Inflammatory macrophage treated with lipopolysaccharide for 4 hours (primary cell): ENCODE measurements at places on chromosomes 1 and 21.

DNA sequence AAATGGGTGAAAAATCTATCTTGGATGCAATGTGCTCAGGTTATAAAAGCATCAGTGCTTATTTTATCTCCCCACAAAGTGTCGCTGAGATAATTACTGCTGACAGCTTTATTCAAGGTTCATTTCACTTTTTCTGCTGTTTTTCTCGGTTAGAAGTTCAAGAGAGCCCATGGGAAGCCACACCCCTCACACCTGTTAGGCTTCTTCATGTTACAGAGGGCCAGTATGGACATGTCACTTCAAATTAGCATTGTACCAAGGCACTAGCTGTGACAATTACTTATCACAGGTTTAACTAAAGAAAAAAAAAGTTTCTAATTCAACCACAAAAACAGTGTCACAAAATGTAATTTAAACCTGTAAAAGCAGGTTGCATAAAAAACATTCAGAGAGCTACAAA lies 187.3 kb upstream of the DMRTA2 start:
- no peak for DNase-seq

- DNase-seq, result no peak
Observed at GRCh38 chr21:36839123-36839522, 127.3 kb downstream of the HLCS start.

GRCh38 chr1:7524341-7525337 lies 246.5 kb upstream of the VAMP3 start:
- no peak for DNase-seq

DNA sequence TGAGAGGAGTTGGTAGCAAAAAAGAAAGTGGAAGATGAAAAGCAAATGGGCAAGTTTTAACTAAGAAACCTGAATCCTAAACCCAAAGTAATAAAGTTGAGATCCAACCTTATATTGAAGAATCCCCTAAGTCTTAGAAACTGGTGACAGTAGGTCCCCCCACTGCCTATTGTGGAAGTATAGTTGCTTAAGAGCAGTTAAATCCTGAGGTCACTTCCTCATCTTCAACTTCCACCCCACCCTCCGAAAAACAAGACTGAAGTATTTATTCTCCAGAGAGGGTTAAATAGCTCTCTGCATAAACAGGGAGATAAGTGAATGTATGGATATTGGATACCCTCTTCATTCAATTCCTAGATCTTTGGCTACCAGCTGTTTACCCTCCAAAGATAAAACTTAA lies 3.3 kb upstream of the DSTYK start:
- peak; percentile 71 for DNase-seq

DNA sequence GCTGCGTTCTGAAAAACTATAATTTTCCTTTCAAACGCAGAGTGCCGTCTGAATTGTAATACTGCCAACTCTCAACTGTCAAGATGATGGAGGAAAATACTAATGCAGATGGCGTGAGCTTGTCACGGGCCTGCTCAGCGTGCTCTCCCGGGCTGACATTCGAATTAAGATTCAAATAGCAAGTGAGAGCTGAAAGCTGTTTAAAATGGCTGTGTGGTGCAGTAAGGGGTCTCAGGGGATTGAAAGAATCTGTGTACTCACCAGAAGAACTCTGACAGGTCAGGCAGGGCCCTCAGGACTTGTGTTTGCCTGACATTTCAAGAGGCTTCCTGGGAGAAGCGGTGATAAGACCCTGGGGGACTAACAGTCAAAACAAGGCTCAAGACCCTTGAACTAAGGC lies 33.1 kb downstream of the ZMYND12 start:
- DNase-seq, result no peak

GRCh38 chr1:55334797-55335196 lies 119.6 kb upstream of the USP24 start:
- no peak for DNase-seq

- no peak for DNase-seq
Observed at GRCh38 chr1:8980656-8981055, 35.0 kb downstream of the CA6 start.

DNA sequence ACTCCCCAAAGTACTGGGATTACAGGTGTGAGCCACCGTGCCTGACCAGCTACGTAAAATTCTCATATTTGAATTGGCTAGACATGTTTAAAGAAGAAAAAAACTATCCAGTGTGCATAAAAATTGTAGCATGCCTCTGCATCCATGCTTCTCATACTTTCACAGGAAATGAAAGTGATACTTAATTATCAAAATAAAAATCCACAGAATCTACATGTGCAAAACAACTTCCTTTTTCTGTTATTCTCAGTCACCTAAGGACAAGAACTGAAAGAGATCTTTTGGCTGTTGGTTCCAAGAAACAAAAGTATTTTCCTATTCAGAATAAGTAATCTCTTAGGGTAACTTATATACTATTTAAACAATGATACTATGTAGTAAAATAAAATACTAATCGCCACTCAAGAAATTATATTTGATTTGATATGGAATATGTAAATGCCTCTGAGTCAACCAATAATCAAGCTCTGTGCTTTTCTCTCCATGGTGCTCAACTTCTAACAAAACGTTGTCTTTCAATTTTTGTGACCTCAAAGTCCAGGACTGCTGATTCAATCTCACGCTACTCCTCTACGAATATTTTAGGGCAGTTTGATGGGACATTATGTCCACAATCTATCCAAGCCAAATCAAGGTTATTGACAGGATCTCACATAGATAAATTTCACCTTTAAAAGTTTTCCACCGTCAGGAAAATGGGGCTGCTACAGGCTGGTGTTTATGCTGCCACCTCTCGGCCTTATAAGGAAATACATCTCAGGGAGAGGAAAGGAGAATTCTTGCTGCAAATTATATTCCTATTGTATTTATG lies 102.7 kb downstream of the ZNF281 start:
- peak; percentile 83 for DNase-seq

DNA sequence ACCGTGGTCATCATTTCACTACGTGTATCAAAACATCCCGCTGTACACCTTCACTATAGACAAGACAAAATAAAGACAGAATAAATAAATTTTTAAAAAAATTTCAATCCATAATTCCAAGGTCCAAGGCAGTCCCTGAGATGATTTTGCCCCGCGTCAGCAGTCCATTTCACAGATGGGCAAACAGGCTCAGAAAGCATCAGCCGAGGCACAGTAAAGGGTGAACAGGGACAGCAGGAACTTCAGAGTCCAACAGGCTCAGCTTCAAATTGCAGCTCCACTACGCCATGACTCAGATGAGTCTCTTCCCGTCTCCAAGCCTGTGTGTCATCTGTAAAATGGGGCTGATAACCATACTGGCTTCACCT lies 15.0 kb downstream of the MATN1 start:
- no peak for DNase-seq

GRCh38 chr1:162206749-162207635 lies 137.5 kb downstream of the NOS1AP start:
- DNase-seq, result no peak

- DNase-seq, result peak; percentile 74
Observed at GRCh38 chr1:59046730-59047157, 250.2 kb upstream of the FGGY start.

- no peak for DNase-seq
Observed at GRCh38 chr1:10915594-10915993, 96.9 kb upstream of the TARDBP start.

DNA sequence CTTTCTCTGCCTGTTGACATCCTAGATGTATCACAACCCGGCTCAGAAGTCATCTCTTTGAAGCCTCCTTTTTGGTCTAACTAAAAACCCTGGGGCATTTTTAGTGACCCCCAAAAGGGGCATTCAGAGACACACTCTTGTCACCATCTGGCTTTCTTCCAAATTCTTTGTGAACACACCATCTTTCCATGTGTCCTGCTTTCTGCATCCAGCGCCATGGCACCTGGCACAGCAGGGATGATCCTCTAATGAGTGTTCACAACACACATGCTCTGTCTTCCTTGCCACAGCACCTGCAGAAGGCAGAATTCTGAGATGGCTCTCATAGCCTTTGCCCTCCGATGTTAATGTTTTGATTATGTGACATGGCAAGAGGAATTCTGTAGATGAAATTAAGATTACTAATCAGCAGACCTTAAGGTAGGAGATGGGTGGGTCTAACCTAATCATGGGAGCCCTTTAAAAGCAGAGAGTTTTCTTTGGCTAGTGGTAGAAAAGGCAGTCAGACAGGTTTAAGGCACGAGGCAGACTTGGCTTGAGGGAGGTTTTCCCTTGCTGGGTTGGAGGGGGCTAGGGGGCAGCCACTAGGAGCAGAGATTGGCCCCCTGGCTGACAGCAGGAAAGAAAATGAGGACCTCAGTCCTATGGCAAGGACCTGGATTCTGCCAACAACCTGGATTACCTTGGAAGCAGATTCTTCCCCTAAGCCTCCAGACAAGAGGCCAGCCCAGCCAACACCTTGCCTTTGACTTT lies 4.9 kb upstream of the TMEM61 start:
- no peak for DNase-seq

GRCh38 chr1:1293263-1294249 lies 13.3 kb downstream of the SCNN1D start:
- DNase-seq, result no peak

DNA sequence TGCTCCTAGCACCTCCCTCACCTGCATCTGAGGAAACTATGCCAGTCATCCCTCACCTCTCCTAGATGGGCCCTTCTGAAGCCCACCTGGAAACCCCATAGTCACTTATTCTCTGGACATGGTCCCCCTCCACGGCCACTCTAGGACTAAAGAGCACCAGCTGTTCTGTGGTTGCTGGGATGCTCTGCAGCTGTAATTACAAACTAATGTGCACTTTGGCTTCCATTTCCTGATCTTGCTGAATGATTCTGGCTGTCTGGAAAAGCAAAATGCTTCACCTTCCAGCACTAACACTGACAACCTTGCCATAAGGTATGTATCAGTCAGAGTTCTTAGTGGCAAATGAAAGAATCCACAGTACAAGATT lies 48.7 kb upstream of the PSEN2 start:
- DNase-seq, result no peak

DNA sequence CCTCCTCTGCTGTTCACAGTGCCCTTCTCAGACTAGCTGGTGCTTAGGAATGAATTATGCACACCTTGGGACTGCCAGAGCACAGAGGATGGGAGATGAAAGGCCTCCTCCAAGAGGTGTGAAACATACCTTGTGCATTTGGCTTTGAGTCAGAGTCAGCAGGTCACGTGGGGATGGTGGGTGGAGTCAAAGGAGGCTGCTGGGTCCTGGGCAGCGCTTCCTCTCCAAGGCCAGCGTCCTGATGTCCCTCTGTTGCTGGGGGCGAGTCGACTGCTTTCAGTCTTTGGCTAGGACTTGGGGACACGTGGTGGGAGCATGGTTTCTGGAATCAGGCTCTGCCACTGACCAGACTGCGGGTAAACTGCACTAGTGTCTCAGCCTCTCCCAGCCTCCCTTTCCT lies 91.2 kb downstream of the AJAP1 start:
- no peak for DNase-seq

GRCh38 chr1:234611225-234611846 lies 1.4 kb upstream of the IRF2BP2 start:
- peak; percentile 62 for DNase-seq

- DNase-seq, result no peak
Observed at GRCh38 chr1:205279986-205280385, 41.6 kb downstream of the NUAK2 start.

DNA sequence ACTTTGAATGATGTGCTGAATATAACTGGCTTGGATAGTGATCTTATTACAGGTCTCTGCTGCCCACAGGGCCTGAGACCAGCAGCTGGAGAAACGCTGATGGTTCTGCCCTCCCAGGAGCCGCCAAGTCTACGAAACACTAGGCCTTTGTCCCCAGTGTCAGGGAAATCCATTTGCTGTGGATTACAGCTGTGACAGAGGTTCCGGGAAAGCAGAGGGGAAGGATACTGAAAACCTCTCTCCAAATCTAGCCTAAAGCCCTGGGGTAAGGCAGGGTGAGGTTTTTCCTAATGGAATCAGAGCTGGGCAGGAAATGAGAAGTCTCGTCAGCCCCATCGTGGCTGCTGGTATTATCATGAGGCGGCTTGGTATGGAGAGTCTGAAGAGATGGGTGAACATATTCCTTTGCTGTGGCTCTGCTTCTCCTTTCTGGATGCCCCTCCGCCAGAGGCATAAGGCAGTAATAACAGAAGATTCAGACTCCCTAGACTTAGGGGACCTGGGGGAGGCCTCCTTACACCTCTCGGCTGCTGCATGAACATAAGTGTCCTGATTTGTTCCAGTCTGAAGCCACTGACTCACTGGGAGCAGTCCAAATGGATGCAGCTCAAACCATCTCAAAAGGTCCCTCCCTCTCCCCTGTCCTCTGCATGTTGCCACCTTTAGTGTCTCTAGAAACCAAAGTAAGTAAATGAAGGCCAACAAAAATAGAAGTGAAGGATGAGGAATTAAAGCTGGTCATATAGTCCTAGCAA lies 48.1 kb downstream of the PHC2 start:
- DNase-seq, result no peak

DNA sequence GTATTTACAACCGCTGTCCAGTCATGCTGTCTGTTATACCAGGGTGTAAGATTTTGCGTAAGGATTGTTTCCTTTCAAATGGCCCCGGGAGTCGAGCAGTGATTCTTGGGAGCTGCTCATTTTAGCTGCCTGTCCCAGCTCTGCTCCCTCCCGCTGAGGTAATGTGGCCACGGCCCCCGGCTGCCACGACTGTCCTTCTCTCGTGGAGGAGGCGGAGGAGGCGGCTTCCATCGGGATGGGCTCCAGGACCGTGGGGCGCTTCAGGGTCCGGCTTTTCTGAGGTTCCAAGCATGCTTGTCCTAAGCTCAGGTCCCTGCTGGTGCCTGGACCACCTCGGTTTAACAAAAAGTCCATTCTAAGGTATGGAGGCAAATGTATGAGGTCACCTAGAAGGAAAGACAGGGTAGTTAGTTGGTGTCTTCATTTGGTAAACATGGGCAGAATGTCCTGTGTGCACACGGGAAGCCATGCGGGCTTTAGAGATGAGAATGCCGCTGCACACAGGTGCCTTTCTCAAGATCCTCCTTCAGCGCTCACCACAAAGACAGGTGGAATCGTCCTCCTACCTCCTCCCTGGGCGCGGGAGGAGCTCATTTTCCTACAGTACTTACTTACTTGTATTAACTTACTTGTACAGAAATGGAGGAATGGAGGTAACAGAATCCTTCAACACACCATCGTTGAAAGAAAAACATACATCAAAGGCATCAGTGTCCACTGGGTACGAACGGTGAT lies 145.9 kb downstream of the PCP4 start:
- DNase-seq, result no peak

DNA sequence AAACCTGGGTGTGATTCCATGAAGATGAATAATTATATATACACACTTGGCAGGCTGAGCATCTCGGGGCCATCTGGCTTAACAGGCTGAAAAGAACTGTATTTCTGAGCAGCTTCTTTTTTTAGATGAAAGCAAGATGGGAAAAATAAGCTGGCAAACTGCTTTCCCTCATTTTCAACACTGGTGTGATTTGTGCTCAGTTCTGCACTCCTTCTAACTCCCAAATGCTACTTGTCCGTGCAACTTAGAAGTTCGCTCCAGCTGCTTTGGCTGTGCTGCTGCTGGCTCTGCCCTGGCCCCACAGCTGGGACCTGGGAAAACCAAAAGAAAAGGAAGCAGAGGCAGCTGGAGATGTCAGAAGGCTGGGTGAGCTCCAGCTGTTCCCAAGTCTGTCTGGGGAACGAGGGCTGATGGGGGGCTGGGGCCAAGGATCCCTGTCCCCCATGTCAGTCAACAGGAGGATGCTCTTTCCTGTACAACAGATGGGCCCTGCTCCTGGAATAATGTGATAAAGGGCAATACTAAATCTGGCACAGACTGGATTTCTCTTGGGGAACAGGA lies 44.9 kb downstream of the PAFAH2 start:
- DNase-seq, result no peak
